Nephron progenitor cell (in vitro differentiated cells): ENCODE measurements at places on chromosomes 5 and 9.

- no peak for DNase-seq
These were observed 58.0 kb downstream of the DOCK2 start for GRCh38 chr5:169695025-169695625.

DNA sequence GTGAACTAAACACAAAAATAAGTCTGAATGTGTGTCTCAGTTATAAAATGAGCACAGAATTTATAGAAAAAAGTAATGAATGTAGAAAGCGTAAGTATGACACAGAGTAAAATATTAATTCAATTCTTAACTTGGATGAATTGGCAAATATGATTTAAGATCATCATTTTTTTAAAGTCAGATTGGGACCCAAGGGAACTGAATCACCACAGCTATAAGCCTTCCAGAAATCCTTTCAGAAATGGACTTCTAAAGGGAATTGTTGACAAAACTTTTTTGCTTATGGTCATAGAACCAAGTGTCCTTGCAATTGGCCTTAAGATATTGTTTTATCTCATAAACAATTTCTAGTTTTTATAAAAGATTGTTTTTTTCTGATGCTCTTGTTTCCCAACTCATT, 495.1 kb upstream of the DAB2 start:
- DNase-seq: no peak

DNA sequence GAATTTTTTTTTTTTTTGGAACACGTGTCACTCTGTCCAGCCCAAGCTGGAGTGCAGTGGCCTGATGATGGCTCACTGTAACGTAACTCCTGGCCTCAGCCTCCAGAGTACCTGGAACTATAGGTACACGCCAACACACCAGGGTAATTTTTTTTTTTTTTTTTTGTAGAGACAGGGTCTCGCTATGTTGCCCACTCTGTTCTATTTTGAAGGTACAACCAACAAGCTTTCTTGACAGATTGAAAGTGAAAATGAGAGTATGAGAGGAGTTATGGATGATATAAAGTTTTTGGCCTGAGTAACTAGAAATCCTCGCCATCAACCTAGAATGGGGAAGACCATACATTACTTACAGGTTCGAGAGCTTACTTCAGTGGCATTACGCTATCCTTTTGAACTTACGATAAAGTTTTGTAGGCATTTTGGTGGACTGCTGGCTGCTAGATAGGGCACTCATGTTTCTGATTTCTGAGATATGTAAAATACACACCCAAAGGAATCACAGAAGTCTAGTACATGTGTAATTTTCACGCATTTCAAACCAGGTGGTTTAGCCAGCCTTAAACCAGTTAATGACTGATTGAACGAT, 806 bp upstream of the CDC42SE2 start:
- no peak for DNase-seq

GRCh38 chr5:68215898-68216244, 315 bp downstream of the PIK3R1 start:
- DNase-seq: no peak

- DNase-seq: no peak
These were observed 557.9 kb upstream of the GRAMD2B start for GRCh38 chr5:125865166-125865815.

- no peak for DNase-seq
These were observed 15.1 kb upstream of the NCS1 start for GRCh38 chr9:130157079-130157478.

GRCh38 chr9:79662537-79662956, 90.8 kb downstream of the TLE4 start:
- DNase-seq: peak; percentile 8

DNA sequence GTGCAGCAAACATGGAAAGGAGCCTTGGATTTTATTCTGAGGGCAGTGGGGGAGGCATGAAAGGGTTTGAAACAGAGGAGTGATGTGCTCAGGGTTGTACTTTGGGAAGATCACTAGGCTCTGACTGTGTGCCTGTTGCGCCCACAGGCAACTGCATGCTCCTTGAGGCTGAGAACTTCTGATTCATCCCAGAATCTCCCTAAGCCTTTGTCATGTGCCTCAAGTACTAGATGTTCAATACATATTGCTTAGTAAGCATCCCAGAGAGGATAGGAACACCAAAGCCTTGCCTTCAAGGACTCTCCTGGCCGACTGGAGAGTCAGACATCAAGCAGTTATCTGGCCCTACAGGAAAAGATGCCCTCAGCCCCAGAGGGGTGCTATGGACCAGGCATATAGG, 54.1 kb downstream of the ARHGEF37 start:
- DNase-seq: no peak

DNA sequence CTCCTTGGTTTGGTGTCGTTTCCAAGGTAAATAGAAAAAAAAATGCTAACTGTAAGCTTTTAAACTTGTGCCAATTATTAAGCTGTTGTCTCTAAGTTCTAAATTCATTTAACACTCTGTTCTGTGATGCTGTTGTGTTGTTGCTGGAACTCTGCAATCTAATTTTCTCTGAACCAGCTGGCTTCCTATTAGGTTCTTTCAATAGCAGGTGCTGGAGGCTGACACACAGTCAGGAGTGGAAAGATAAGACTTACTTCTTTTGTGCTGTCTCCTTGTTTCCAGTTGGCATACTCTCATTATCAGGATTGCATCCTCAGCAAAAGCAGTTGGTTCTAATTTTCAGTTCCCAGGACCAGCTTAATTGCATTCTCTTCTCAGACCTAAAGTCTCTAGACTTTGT, 1252.6 kb upstream of the NUDT12 start:
- DNase-seq: no peak

DNA sequence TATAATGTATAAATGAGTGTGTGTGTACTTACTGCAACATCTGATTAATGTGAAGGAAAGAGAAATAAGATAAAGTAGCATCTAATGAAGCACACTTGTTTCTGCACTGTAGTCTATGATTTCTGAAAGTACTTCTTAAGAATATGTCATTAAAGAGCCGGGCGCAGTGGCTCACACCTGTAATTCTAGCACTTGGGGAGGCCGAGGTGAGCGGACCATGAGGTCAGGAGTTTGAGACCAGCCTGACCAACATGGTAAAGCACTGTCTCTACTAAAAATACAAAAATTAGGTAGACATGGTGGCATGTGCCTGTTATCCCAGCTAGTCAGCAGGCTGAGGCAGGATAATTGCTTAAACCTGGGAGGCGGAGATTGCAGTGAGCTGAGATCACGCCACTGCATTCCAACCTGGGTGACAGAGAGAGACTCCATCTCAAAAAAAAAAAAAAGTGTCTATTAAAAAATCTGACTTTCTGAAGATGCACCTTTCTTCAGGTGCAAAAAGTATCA, 556.9 kb downstream of the PTPRD start:
- no peak for DNase-seq

GRCh38 chr5:177231479-177232250, 71.9 kb downstream of the RAB24 start:
- no peak for DNase-seq
